Left hindlimb (tissue), 1 donor: ENCODE measurements at places on chromosomes 2 and 18.
A peak's percentile ranks its signal among the peaks of the same experiment; 100 is the strongest.

- DNase-seq = no peak
These were observed 106.5 kb upstream of the COL5A2 start for GRCh38 chr2:189285962-189286645.

DNA sequence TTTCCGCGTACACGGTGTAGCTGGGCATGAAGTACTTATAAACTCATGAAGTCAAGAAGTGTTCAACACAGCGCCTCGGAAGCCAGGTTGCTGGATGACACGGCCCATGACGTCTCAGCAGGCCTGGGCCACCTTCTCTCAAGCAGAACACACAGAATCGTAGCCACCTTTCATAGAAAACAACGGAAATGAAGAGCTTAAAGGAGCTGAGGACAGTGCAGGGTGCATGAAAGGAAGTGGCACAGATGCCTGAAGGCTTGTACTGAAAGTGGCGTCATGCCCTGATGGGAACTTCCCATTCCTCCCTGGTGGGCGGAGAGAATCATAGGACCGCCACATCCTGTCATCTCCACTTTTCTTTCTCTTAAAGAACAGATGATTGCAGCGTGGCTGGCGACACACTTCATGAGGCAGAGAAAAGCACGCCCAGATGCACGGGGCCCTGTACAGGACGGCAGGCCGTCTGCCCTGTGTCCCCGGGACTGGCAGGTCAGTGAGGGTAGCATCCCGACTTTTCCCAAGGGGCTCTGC, 31.1 kb downstream of the HDAC4 start:
- DNase-seq = peak; percentile 26

DNA sequence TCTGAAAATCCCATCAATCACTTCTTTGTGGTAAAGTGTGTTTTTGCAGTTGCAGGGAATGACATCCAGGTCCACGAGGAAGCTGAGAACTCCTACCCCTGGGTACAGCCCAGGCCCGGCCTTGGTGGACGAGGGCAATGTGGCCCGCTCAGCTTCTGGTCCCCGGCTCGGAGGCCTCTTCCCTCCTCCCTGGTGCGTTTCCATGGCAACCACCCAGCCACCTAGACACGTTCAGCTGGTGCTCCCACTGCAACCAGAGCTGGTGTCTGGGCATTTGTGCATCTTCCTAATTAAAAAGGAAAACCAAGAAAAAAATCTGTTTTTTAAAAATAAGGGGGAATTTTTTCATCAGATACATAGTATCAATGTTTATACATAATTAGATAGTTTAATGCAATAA, 603.6 kb upstream of the SALL3 start:
- no peak for DNase-seq

DNA sequence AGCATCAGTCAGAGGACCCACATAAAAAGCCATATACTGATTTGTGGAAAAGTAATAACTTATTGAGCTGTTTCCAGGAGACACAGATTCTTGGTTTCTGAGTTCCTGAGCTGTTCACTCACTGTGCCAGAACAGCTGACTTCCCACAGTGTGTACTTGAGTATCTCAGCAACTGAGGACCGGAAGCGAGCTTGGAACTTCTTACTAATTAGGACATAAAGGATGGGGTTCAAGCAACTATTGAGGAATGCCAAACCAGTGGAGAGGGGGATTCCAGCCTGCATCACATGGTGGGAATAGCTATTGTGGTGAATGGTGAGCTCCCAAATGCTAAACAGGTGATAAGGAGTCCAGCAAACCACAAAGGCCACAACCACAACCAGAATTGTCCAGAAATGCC, 16.4 kb downstream of the EEF1B2 start:
- DNase-seq = no peak
